ENCODE measurements at places on chromosomes 5 and 9.

DNA sequence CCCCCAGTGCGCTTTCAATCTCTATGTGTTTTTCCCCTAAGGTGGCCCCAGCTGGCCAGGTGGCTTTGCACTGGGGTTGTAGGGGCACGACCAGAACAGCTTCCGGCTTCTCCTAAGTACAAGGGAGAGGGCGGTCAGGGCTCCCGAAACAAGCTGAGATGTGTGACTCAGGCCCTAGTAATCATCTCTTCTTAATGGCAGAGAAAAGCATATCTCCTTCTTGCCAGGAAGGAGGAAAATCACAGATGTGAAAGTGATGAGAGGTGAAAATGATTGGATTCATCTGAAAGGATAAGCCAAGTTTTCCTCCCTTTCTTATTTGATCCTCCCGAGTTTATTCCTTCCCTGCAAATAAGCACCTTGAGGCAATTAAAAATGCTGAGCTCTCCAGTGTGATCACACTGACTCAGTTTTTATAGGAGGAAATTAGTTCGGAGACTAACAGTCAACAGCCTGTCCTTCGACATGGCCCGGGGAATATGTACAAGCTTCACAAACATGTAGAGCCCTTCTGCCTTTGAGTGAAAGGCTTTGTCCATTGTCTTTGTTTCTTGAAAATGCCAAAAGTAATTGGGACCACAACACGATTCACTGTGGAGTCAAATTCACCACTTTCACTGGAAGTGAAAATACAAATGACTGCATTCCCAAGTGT lies 514.8 kb downstream of the PSAT1 start:
- DNase-seq, result no peak

- DNase-seq, result no peak
Measured at GRCh38 chr5:179414459-179415261, 69.4 kb upstream of the ADAMTS2 start.

GRCh38 chr9:136485049-136486045 lies 2.5 kb upstream of the SEC16A start:
- DNase-seq, result peak; percentile 75

DNA sequence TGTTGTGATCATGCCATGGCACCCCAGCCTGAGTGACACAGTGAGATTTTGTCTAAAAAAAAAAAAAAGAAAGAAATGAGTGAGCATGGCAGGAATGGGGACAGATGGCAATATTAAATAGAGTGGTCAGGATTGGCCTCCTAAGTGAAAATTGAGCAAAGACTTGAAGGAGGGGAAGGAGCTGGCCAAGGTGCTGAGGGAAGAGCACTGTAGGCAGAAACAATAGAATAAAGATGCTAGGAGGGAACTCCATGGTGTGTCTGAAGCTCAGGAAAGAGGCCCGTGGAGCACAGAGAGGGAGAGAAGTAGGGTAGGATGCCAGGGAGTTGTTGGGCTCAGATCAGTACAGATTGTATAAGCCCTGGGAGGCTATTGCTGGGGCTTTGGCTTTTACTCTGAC lies 64.4 kb upstream of the PCAT7 start:
- no peak for DNase-seq

DNA sequence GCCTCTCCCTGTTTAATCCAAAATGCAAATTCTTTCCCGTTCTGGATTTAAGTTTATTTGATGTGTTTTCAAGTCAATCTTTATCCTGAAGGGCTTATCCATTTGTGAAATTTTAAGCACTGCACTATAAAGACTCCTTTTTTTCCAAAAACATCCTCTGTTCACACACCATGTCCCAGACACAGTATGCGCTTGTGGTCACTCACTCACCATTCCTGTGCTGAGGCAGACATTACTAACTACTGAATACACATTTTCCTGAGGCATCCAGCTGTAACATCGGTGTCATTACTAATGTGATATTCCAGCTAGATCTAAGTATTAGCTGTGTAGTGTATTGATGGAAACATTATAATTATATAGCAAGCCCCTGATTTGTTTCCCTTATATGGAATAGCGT lies 298.4 kb downstream of the KCTD16 start:
- no peak for DNase-seq

- peak; percentile 44 for DNase-seq
Measured at GRCh38 chr9:114371973-114372917, 15.5 kb downstream of the AKNA start.

DNA sequence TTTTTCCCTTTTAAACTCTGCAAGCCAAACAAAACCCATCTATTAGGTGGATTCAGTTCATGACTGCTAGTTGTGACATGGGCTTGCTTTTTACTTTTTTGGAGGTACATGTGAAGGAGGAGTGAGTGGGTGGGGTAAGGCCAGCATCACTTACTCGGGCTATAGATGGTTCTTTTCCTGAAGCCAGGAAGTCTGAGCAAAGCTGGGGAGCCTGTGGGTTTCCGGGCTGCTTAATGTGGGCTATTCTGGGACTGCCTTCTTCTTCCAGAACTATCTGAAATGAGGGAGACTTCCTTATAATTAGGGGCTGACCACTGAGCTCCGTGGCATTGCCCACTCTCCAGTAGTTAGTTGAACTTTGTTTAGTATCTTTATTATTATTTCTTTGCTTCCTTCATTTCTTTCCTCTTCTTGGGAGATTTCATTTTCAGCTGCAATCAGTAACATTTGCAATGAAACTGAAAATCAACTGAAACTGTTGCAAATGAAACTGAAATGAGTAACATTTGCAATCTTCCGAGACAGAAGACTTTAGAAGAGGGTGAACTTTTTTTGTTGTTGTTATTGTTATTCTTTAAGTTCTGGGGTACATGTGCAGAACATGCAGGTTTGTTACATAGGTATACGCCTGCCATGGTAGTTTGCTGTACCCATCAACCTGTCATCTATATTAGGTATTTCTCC lies 204.9 kb downstream of the LRRC70 start:
- DNase-seq, result no peak

GRCh38 chr5:115559524-115559923 lies 14.9 kb upstream of the FEM1C start:
- no peak for DNase-seq

DNA sequence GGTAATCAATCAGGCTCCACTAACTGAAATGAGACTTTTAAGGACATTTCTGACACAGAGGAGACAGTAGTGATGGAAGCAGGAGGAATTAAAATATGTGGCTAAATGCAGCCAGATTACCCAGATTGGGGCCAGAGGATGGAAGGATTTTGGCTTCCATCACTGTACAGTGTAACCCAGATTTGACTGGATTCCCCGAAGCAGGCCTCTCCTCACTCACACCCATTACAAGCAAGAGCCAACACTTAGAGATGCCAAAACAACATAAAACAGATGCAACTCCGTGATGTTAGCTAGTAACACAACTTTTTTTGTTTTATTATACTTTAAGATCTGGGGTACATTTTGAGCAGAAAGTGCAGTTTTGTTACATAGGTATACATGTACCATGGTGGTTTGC lies 17.6 kb downstream of the TEK start:
- DNase-seq, result no peak

DNA sequence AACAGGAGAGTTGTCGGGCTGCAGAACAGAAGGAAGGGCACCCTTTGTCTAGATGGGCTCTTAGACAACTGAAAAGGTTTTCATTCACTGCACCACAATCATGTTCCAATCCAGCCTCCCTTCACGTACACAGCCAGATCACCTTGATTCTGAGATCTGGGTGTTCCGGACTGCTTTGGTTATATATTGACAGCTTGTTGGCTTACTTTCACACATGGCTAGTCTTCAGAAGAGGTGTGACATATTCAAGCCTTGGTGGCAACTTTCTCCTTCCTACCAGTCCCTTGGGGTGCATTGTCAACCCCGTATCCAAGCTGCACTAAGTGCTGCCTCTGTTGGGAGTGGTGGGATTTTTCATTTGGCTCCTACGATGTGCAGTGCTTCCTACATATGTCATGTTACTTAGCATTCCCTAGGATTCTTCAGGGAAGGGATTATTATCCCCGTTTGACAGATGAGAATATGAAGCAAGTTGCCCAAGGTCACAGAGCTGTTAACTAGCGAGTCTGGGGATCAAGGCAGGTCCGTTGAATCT lies 100.6 kb downstream of the LIFR start:
- DNase-seq, result no peak

GRCh38 chr5:87383216-87383615 lies 29.5 kb downstream of the CCNH start:
- DNase-seq, result no peak

GRCh38 chr5:41870627-41871048 lies 413 bp upstream of the OXCT1 start:
- DNase-seq, result no peak

GRCh38 chr9:75851917-75852316 lies 38.6 kb upstream of the PCSK5 start:
- DNase-seq, result no peak

GRCh38 chr9:33381231-33381791 lies 21.1 kb downstream of the AQP7 start:
- DNase-seq, result no peak

DNA sequence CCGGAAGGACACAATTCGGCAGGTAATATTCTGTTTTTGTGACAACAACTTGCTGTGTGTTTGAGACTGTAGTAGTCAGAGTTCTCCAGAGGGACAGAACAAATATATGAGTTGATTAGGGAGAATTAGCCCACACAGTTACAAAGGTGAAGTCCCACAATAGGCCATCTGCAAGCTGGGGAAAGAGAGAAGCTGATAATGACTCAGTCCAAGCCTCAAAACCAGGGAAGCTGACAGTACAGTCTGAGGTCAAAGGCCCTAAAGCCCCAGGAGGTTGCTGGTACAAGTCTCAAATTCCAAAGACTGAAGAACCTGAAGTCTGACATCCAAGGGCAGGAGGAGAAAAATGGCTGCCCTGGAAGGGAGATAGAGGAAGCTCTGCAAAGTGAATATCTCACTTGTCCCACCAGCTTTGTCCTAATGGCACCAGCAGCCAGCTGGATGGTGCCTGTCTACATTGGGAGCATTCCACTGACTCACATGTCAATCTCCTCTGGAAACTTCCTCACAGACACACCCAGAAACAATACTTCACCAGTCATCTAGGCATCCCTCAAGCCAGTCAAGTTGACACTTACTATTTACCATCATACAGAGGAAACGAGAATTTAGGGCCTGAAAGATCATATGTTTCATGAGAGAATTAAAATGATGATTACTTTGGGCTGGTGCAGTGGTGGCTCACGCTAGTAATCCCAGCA lies 36.3 kb upstream of the CTXN3 start:
- DNase-seq, result no peak

GRCh38 chr9:129131300-129132145 lies 20.3 kb downstream of the PTPA start:
- DNase-seq, result peak; percentile 68

DNA sequence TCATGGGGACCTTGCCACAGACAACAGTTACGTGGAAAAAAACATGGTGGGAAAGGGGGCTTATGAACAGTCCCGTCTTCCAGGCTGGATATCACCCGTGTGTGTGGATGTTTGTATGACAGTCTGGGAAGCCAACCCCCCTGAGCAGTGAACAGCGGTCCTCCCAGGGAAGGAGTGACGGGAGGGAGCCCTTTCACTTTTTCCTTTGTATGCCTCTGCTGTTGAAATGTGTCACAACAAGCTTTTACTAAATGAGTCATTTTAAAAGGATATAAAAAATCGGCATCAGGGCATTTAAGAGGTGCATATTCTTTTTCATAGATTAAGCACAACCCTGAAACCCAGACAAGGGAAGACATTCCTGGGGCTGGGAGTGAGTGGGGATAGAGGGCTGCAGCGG lies 5.1 kb downstream of the MYMK start:
- DNase-seq, result no peak

GRCh38 chr5:14109041-14109747 lies 33.9 kb upstream of the TRIO start:
- no peak for DNase-seq

DNA sequence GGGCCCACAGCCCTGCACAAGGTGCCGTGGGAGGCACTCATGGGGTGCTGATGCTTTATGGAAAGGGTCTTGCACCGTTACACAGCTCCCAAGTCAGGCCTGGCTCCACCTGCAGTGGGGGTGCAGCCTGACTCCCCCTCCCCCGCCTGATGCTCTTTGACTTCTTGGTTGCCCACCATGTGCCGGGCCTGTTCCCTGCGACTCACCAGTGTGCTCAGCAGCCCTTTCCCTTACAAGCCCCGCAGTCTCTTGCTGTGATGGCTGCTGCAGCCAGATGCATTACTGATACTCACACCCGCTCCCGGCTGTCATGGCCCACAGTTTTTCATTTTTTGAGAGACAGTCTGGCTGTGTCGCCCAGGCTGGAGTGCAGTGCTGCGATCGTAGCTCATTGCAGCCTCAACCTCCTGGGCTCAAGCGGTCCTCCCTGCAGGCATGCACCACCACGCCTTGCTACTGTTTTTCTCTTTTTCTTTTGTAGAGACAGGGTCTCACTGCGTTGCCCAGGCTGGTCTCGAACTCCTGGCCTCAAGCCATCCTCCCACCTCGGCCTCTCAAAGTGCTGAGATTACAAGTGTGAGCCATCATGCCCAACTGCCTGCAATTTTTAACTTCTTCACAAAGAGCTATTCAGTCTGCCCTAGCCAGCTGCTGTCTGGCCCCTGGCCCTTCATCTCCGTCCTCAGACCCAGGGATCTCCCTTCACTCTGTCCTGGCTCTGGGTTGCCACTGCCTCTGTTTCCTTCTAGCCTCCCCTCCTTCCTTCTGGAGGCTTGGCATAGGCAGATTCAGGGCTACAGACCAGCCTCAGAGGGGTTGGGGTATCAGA lies 109.5 kb downstream of the RXRA start:
- no peak for DNase-seq

GRCh38 chr9:35342221-35342958 lies 147.5 kb upstream of the RUSC2 start:
- no peak for DNase-seq

- DNase-seq, result no peak
Measured at GRCh38 chr9:87792831-87793288, 66.9 kb downstream of the CTSL start.

- peak; percentile 4 for DNase-seq
Measured at GRCh38 chr5:30401479-30402058, 791.9 kb upstream of the CDH6 start.

DNA sequence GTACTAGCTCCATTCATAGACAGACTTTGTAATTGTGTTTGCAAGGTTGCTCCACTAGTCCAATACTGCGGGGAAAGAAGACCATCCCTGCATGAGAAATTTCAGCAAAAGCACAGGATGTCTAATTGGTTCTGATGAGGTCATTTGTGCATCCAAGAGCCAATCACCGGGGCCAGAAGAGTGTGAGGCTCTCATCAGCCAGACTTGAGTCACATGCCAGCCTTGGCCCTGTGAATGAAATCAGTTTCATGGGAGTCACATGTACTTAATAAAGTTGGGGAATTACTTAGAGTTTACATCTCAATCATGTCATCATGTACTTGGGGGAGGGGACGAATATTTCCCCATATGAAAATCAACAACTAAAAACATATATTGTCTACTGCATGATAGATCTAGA lies 1236.0 kb downstream of the MAT2B start:
- no peak for DNase-seq

- no peak for DNase-seq
Measured at GRCh38 chr5:103469288-103470040, 93.1 kb downstream of the NUDT12 start.

Measured in hematopoietic multipotent progenitor cell (in vitro differentiated cells).